ENCODE measurements at places on chromosomes 11 and 22. TPM values are rescaled to one million over a fixed set of nuclear protein-coding genes. Genes with fewer than 3 reads are reported as not detected.

DNA sequence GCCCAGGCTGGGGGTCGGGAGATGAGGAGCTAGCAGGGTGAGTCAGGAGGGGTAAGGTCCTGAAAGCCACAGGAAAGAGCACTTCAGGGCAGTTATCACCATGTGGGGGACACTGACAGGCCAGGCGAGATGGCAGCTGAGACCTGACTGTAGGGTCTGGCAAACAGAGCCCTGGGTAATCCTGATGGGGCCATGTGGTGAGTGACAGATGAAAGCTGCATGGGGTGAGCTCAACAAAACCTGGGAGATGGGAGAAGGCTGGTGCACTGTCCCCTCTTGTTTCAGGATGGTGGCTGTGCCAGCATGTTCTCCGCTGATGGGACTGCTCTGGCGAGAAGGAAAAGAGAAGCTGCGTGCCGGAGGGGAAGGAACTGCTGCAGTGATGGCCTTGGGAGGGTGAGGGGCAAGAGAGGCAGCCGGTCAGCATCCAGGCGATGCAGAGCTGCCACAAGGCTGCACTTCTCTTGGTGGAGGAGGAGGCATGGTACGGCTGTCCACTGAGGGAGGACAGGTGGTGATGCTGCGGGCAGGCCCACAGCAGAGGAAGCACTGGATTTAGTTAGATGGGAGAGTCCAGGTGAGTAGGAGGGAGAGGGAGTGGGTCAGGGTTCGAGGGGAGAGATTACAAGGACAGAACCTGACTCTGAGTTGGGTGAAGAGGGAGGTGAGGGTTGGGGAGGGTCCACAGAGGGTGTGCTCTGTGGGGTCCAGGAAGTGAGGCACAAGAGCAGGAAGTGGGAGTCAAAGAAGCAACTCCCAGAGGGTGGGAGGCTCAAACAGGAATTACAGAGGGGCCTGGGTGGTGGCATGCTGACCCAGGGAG is 3.8 kb downstream of the TOP3B start:
- DNase-seq = no peak

GRCh38 chr11:20470348-20470747 is 82.8 kb downstream of the PRMT3 start:
- no peak for DNase-seq

DNA sequence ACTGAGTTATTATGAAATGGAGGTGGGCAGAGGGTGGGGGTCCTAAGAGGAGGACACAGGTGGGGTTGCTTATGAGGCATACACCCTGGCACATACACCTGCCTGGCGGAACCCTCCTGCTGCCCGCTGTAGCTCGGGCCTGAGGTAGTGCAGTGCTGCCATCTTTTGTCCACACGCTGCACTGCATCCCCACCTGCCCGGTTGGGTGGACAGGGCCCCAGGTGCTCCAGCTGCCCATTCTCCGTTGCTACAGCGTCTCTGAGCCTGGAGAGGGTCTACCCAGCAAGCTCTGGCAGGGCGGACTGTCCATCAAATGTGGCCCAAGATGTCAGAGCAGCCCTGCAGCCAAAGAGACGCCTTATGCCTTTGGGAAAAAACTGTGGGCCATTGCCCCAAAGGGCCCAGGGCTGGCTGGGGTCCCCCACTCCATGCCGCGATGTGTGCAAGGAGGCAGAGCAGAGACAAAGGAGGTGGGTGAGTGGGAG is 131.2 kb downstream of the BUD13 start:
- peak; percentile 9 for DNase-seq

GRCh38 chr11:36162883-36163434 is 126.3 kb downstream of the COMMD9 start:
- DNase-seq = no peak

The GAB4 gene
- 3.4 TPM for total RNA-seq

The PKP3 gene
- total RNA-seq = 58.6 TPM

The ARAP1 gene
- 95.2 TPM for total RNA-seq

The PNPLA5 gene
- total RNA-seq = not detected
